ENCODE measurements at places on chromosomes 2 and 18. TPM values are rescaled to one million over a fixed set of nuclear protein-coding genes. Genes with fewer than 3 reads are reported as not detected.

- no peak for DNase-seq
These were observed 106.3 kb upstream of the SULT1C3 start for GRCh38 chr2:108133457-108133856.

GRCh38 chr2:212523756-212524155 lies 14.8 kb downstream of the ERBB4 start:
- no peak for DNase-seq

- DNase-seq = no peak
These were observed 26.0 kb upstream of the GALR1 start for GRCh38 chr18:77223653-77224052.

- DNase-seq = no peak
These were observed 107.1 kb downstream of the NFATC1 start for GRCh38 chr18:79502782-79503181.

GRCh38 chr2:5740053-5740452 lies 47.9 kb downstream of the SOX11 start:
- no peak for DNase-seq

GRCh38 chr2:209145941-209146681 lies 277.7 kb upstream of the MAP2 start:
- no peak for DNase-seq

- no peak for DNase-seq
These were observed 12.3 kb downstream of the MEP1B start for GRCh38 chr18:32201948-32202672.

- DNase-seq = no peak
These were observed 103.8 kb upstream of the ALKAL2 start for GRCh38 chr2:391696-392095.

GRCh38 chr18:45243340-45244110 lies 371.8 kb upstream of the SLC14A2 start:
- no peak for DNase-seq

DNA sequence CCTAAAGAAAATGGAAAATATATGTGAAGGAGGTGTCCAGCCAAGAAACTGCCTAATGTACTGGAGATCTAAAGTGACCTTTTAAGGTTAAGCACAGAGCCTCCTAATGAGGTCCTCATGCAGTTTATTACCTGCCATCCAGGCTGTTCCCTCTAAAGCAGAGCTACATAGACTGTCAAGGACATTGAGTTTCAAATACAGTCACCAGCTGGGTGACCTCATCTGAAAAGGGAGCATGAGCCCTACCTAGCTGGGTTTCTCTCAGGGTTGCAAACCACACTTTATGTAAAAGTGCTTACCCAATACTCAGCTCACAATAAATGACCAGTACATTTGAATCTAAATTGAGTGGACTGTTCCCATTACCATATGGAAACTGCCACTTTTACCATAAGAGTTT lies 65.4 kb upstream of the CTNNA2 start:
- no peak for DNase-seq

The SAG gene
- total RNA-seq = not detected

The NBAS gene
- 36.2 TPM for total RNA-seq

The SMPD4 gene
- total RNA-seq = 26.1 TPM

The KRCC1 gene
- total RNA-seq = 14.6 TPM

The SKOR2 gene
- not detected for total RNA-seq

The ACVR1 gene
- total RNA-seq = 26.2 TPM

Measured in psoas muscle (tissue), 8 donors.